ENCODE measurements at places on chromosomes 5 and 9. TPM values are rescaled to one million over a fixed set of nuclear protein-coding genes. Genes with fewer than 3 reads are reported as not detected.

TSLP gene
- total RNA-seq = 1.3 TPM

DNA sequence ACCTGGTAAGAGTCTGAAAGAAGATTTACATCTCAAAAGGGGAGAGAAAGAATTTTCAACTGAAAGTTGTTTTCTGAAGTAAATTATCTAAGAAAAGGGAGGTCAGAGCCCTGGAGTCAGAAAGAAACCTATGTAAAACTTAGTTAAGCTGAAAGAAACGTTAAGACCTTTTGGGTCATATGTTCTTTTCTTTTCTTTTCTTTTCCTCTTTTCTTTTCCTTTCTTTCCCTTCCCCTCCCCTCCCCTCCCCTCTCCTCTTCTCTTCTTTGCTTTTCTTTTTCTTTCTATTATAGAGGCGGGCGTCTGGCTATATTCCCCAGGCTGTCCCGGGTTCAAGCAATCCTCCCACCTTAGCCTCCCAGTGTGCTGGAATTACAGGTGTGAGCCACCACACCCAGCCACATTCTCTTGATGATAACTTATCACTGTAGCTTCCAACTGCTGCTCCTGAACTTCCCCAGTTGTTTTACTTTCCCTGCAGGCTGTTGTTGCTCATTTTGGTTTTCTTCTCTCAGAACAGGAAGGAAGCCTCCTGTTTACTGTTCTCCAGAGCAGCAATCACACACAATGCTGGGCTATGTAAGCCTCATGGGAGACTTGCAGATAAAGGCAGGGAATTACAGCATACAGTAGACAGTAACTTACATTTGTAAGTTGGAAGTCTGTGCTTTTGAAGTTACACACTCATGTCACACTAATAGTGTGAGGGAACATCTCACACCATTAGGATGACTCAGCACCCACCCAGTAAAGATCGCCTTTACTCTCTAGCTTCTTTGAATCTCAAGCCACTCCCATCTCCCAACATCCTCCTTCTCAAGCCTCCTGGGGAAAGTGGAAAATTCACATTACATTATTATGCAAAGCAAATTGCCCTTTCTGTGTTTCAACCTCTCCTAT, 2216.6 kb upstream of the WWC1 start:
- DNase-seq = no peak

GRCh38 chr5:179801304-179802206, 5.1 kb downstream of the MGAT4B start:
- peak; percentile 88 for DNase-seq

- no peak for DNase-seq
These were observed 273.3 kb downstream of the BNC2 start for GRCh38 chr9:16597136-16597535.

ISOC1 gene
- total RNA-seq = 19.1 TPM

GRCh38 chr5:11384441-11385250, 519.6 kb downstream of the CTNND2 start:
- DNase-seq = peak; percentile 46

- no peak for DNase-seq
These were observed 92.9 kb downstream of the SPATA31D1 start for GRCh38 chr9:82081496-82081895.

- DNase-seq = no peak
These were observed 386.9 kb upstream of the IRX4 start for GRCh38 chr5:2269656-2270055.

FLT4 gene
- total RNA-seq = 24.8 TPM

DNA sequence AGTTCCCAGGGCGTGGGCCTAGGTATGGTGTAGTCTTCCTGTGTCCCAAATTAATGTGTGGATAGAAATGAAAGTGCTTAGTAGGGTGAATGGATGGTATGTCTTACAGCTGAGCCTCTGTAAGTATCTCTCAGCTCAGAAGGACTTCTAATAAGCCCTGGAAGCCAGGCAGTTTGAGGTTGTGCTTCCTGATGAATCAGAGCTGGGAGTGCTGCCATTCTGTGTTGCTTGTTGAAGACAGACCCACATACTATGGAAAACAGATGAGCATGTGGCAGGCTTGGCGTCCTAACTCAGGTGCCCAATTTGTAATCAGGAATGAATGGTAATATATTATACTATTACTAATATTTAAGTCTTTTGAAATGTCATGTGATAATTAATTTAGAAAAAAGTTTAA, 69.8 kb downstream of the CMYA5 start:
- no peak for DNase-seq

DNA sequence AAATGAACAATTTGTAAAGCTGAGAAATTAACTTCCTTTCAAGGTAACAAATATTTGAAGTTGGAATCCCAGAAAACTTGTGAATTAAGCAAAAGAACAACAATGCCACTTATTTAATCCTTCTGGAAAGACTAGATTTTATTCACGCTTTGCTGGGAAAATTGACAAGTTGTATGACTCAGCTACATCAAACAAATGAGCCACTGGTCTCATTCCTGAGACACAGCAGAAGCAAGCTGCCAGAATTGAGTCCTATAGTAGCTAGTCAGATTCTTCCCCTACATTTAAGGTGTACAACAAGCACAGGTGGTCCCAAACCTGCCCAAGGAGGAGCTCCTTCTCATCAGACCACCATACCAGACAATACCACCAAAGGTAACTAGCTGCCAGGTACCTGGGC, 280.7 kb downstream of the SPOCK1 start:
- no peak for DNase-seq

CACFD1 gene
- 34.3 TPM for total RNA-seq

All from lower lobe of right lung (tissue), 2 donors.